ENCODE measurements at places on chromosomes 2 and 18.

DNA sequence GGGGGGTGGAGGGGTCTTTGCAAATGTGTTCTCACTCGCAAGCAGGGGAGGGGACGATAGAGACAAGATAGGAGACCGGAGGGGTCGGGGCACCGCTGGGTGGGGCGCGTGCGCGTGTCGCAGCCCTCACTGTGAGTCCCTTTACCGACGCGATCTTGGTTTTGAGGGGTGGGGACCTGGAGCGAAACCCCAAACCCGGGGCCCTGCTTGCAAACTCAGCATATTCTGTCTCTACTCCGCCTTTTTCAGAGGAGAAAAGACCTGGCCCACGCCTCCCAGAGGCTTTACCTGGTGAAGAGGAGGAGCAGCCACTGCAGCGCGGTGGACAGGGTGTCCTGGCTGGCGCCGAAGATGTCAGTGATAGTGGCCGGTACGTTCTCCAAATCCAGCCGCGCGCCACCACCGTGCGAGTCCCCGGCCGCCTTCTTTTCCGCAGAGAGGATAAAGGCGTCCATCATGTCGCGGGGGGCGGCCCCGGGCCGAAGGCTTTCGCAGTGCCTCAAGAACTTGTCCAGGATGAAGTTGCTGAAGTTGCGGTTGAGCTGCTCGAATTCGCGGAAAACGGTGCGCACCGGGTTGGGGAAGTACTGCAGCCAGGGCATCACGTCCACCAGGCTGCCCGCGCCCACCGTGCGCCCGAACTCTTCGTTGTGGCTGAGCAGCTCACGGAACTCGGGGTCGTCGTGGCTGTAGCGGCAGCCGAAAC lies 1.7 kb downstream of the CYP1B1 start:
- DNase-seq: no peak

GRCh38 chr2:887639-888038 lies 63.0 kb upstream of the SNTG2 start:
- no peak for DNase-seq

- DNase-seq: no peak
These were observed 27.2 kb upstream of the KCNF1 start for GRCh38 chr2:10884574-10884975.

DNA sequence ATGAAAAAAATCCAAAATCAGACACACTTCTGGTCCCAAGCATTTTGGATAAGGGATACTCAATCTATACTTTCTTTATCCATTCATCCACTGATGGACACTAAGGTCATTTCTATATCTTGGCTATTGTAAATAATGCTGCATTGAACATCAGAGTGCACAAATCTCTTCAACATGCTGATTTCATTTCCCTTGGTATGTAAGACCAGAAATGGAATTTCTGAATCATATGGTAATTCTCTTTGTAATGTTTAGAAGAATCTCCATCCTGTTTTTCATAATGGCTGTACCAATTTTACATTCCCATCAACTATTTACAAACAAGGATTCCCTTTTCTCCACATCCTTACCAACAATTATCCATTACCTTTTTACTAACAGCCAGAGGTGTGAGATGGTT lies 33.7 kb upstream of the MCM6 start:
- DNase-seq: no peak

DNA sequence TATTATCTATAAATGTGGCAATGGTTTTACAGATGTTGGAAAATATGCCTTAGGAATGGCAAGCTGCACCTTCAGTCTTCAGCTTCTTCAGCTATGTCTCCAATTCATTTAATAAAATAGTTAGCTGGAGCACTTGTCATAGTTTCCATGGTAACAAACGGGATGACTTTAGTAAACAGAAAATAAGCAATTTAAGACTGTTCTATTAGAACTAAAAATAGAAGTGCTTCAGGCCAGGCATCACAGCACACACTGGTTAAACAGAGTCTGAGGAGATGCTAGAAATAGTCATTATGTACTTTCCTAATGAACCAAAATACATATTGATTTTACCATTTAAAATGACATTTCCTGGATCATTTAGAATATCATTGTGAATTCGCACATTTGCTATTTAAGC lies 195.0 kb downstream of the GCA start:
- no peak for DNase-seq

GRCh38 chr2:74834792-74835755 lies 1.1 kb downstream of the HK2 start:
- peak; percentile 54 for DNase-seq

DNA sequence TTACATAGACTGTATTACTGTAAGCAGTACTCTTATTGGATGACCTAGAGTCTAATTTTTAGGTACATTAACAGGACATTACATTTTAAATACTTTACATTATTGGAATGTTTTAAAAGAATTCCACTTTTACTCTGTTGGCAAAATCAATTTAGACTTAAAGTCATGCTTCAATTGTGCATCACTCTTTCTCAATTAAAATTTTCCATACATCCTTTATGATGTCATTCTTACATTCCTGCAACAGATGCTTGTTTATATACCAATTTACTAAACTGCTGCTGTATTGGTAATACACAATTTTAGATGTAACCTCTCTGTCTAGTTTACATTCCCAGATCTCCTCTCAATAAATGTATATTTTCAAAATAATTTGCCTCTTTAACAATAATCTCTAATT lies 440.1 kb downstream of the ZEB2 start:
- DNase-seq: no peak

GRCh38 chr2:86283411-86284030 lies 53.9 kb downstream of the REEP1 start:
- no peak for DNase-seq

GRCh38 chr2:74566076-74566753 lies 11.7 kb downstream of the DOK1 start:
- DNase-seq: no peak

DNA sequence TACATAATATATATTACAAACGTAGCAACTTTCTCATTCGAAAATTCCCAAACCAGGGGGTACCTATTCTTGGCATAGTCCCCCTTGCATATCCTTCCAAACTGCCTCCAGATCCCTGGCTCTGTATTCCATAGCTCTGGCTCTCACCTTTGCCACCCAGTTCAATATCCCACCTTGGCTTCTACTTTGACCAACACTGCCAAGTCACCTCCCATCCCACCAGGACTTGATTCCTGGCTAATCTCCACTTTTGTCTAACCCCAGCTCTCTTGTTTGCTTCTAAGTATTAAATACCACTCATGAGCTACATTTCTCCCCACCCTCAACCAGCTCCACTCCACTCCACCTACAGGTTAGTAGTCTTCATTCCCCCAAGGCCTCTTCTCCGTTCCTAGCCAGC lies 103.2 kb upstream of the WDR75 start:
- no peak for DNase-seq

DNA sequence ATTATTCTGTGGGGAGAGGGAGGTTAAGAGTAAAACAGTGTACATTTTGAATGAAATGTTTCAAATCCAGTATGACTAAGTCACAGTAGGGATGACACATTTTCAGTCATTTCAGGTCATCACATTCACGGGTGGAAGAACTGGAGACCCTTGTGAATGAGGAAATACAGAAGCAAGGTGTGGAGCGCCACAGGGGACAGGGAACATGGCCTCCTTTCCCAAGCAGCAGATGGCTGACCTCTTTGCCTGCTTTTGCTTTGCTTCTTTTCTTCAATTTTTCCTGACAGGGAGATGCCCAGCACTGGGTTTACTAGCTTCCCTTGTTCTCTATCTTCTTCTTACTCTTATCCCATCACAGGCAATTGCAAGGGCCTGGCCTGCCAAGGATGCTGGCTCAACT lies 278.9 kb upstream of the DLGAP1 start:
- no peak for DNase-seq

DNA sequence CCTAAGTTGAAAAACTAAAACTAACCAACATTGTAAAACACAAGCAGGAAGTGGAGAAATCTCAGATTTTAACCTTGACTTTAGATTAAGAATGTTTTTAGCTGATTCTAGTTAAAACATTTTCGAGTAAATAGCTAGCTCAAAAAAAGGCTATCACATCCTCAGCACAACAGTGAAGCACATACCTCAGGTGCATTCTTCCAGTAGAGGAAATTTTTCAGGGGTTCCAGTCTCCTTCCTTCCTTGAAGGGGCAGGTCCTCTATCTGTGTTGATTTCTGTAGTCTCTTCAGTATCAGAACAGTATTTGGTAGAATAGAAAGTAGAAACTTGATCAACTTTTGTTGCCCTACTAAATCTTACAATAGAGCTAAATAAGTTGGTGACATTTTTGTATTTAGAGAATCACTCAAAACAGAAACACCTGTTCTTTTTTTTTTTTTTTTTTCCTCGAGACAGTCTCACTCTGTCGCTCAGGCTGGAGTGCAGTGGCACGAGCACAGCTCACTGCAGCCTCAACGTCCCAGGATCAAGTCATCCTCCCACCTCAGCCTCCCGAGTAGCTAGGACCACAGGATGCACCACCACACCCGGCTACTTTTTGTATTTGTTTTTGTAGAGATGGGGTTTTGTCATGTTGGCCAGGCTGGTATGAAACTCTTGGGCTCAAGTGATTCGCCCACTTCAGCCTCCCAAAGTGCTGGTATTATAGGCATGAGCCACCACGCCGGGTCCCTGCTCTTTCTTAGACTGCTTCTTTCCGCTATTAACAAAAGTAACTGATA lies 6.9 kb upstream of the GPR155 start:
- DNase-seq: no peak

GRCh38 chr2:84492571-84492970 lies 23.7 kb upstream of the DNAH6 start:
- DNase-seq: no peak

- DNase-seq: no peak
These were observed 70.2 kb downstream of the TPGS2 start for GRCh38 chr18:36758623-36759022.

All from T-helper 17 cell (primary cell).